Foreskin keratinocyte (primary cell): ENCODE measurements at places on chromosomes 7 and 10. TPM values are rescaled to one million over a fixed set of nuclear protein-coding genes. Genes with fewer than 3 reads are reported as not detected.

PILRB gene
- polyA plus RNA-seq = 14.3 and 17.4 TPM in 2 replicates

MSS51 gene
- 0.31 and 0.32 TPM in 2 replicates for polyA plus RNA-seq

EFCAB10 gene
- polyA plus RNA-seq = 0.13 TPM in 1 of 2 replicates, not detected in the other

WEE2 gene
- polyA plus RNA-seq = not detected in 2 replicates

ANKRD61 gene
- 0.06 and 0.09 TPM in 2 replicates for polyA plus RNA-seq

NPVF gene
- not detected in 2 replicates for polyA plus RNA-seq

SPDYE9 gene
- not detected in 2 replicates for polyA plus RNA-seq

MLXIPL gene
- 0.31 and 1.3 TPM in 2 replicates for polyA plus RNA-seq

RARRES2 gene
- polyA plus RNA-seq = not detected in 2 replicates

OR2A5 gene
- polyA plus RNA-seq = not detected in 2 replicates

TMEM26 gene
- not detected in 2 replicates for polyA plus RNA-seq

ECHDC3 gene
- polyA plus RNA-seq = 11.0 and 14.4 TPM in 2 replicates

SYCE1 gene
- polyA plus RNA-seq = 0.41 TPM in 1 of 2 replicates, not detected in the other

SPDYE16 gene
- polyA plus RNA-seq = not detected in 2 replicates

SPDYE8 gene
- polyA plus RNA-seq = not detected in 2 replicates

GNG11 gene
- polyA plus RNA-seq = 2.3 and 3.1 TPM in 2 replicates

ABCA13 gene
- polyA plus RNA-seq = 0.22 and 0.23 TPM in 2 replicates

FAM131B gene
- polyA plus RNA-seq = 0.07 and 0.11 TPM in 2 replicates

SAMD9 gene
- 3.3 and 4.8 TPM in 2 replicates for polyA plus RNA-seq
